ENCODE measurements at places on chromosomes 2 and 18.
A peak's percentile ranks its signal among the peaks of the same experiment; 100 is the strongest.

- DNase-seq = peak; percentile 79
Measured at GRCh38 chr18:46588971-46589660, 67.9 kb downstream of the LOXHD1 start.

DNA sequence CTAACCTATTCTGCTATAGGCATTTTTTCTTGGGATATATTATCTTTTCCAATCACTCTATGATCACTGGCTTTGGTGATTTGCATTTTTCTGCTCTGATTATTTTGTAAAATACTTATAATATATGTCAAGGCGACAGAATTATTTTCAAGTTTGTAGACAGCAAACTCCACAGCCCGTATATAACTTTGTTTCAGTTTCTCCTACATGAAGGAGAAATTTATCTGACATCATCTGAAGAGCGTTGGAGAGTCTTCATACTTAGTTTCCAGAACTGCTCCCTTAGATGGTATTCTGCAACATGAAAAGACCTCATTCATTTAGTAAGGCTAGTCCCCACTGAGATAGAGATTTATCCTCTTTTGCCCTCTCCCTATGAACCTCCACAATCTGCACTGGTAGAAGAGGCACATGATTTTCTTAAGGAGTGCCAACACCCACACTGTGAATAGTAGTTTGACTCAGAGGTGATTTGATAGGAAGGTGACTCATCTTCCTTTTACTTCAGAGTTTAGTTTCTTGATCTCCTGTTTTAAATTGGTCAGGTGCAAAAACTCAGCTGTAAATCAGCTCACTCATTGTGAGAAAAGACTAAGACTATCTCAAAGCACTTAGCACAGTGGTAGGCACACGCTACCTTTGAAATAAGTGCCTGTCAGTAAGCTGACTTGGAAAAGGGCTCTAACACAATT is 1848.6 kb upstream of the CELF4 start:
- DNase-seq = no peak

DNA sequence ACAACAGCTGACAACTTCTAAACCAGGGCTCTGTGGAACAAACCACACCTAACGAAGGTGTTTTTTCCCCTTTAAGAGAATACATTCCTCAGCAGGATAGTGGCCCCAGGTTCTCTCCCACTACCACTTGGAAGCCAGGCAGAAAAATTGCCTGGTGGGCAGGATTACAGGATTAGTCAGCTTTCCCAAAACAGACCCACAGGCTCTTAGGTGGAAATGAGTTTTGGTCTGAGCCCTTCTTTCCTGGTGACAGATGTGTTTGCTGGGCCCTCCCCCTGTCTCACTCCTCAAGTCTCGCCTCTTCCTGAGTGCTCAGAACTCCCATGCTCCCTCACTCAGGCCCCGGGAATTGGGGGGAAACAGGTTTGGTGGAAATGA is 139.4 kb upstream of the HAAO start:
- DNase-seq = no peak

- no peak for DNase-seq
Measured at GRCh38 chr2:49490710-49491109, 336.4 kb upstream of the FSHR start.

- no peak for DNase-seq
Measured at GRCh38 chr2:132517386-132517785, 100.8 kb downstream of the GPR39 start.

- peak; percentile 40 for DNase-seq
Measured at GRCh38 chr2:655626-656025, 21.6 kb downstream of the TMEM18 start.

GRCh38 chr2:182077023-182077422 is 91.4 kb downstream of the PPP1R1C start:
- no peak for DNase-seq

GRCh38 chr2:100246163-100247145 is 75.8 kb downstream of the LONRF2 start:
- no peak for DNase-seq

DNA sequence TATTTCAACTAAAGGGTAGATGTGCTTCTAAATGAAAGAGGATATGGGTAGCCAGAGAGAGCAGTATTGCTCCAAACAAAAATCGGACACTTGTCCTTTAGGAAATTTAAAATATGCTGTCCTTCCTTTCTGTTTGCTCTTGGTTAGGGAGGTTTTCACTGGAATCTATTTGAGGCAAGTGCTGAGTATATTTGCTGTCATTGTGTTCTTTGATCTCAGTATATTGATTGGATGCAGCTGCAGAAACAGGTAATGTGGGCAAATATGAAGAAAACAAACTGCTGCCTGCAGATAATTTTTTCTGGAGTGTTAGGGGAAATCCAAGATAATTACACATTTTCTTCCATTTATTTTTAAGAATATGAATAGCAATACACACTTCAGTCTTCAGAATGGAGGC is 410.2 kb downstream of the NCKAP5 start:
- DNase-seq = no peak

Measured in thyroid gland (tissue), 4 donors.